Activated naive CD8-positive, alpha-beta T cell treated with anti-CD3 and anti-CD28 coated beads for 36 hours (primary cell): ENCODE measurements at places on chromosomes 12 and 14.

DNA sequence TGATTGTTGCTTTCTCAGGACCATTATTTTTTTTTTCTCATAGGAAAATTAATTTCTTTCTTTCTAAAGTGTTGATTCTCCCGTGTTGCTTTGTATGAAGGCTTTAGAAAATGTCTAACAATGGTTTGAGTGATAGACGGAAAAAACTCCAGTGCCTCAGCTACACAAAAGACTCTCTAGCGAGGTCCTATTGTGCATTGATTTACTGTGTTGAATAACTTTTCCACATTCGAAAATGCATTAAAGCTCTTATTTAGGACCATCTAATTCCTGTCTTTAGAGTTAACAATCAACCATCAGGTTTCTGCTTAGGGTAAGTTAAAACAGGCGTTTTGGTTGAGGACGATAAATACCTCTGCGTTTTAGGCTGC, 99.6 kb downstream of the PTPN11 start:
- DNase-seq: no peak
- H3K4me3 ChIP-seq: no peak overlapping the region
- no peaks in the 10 kb centered on the region for H3K27me3 ChIP-seq
- no peak overlapping the region for H3K27ac ChIP-seq
- no peaks in the 10 kb centered on the region for H3K36me3 ChIP-seq

DNA sequence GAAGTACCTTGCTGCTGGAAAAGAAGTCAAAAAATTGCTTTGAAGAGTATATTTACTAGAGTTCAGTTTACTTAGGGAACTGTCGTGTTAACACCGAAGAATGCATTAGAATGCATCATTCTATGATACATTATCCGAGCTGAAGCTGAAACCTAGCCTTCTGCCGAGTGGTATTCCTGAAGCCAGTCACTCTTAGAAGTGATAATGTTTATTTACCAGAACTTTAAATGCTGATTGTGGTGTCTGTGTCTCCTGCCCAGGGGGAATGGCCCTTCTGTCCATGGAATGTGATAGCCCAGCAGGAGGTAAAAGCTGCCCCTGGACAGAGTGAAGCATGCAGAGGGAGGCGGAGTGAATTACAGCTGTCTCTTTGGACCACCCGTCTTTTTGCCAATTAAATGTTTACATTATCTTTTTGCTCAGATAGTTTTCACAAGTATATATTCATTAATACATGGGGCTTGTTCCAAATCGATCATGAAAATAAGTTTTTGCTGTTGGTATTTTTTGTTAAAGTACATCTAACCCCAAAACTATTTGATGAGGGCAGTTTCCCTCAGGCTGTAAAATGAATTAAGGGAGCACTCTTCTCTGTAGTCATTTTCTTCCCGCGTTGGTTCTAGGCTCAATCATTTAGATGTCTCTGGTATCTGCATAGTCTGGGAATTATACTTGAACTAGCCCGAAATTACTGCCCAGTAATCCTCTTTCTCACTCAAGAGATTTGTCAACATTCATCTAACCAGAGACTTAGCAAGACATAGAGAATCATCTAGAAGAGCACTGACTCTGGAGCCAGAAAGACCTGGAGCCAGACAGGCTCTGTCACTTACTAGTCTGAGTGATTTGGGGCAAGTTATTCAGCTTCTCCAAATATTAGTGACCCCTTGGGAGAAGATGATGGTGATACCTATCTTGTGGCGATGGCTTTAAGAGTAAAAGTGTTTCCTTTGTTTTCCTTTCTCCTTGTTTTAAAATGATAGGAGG, 147.6 kb downstream of the CRADD start:
- H3K27ac ChIP-seq: no peak overlapping the region
- peaks cover 2% of the 10 kb centered on the region for H3K36me3 ChIP-seq
- H3K4me3 ChIP-seq: no peak overlapping the region
- peaks cover 4% of the 10 kb centered on the region for H3K4me1 ChIP-seq

DNA sequence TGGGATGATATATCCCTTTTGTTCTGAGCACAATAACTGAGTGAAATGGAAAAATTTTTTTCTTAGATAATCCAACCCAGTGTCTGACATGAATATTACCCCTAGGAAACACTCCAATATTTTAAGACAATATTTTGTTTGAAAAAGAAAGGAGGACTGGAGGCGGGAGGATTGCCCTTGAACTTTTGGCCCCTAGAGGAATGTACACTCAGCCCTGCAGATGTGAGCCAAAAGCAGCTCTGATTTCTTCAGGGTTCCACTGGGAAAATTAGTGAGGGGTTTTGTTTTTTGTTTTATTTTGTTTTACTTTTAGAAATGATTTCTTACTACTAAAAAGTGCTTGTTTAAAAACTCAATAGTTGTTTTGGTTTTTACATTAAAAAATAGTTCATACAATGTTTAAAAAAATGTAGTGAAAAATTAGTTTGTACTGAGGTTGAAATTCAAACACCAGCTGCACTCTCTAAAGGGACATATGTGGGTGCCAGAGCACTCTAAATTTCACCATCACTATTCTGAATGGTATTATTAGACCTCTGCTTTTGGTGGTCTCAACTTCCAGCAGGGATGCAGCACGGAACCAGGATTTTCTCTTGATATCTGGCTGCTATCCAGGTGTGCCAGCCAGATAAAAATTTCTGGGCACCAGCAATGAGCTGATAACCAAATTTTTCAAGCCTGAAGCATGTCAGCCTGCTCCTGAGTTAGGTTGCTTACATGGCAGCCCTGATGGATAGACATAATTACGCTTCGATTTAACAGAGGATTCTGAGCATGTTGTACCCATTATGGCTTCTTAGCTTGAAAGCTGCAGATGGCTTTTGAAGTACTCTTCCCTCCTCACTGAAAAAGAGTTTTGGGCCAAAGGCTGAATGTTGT, 141.9 kb downstream of the ANO6 start:
- no peak overlapping the region for H3K27ac ChIP-seq
- H3K36me3 ChIP-seq: peaks cover 38% of the 10 kb centered on the region
- H3K4me3 ChIP-seq: no peak overlapping the region
- no peak for DNase-seq
- H3K27me3 ChIP-seq: no peaks in the 10 kb centered on the region

- H3K36me3 ChIP-seq: no peaks in the 10 kb centered on the region
- no peak overlapping the region for H3K4me3 ChIP-seq
- no peaks in the 10 kb centered on the region for H3K4me1 ChIP-seq
- DNase-seq: no peak
- H3K27ac ChIP-seq: no peak overlapping the region
Measured at GRCh38 chr12:18750085-18750484, 12.2 kb downstream of the CAPZA3 start.

DNA sequence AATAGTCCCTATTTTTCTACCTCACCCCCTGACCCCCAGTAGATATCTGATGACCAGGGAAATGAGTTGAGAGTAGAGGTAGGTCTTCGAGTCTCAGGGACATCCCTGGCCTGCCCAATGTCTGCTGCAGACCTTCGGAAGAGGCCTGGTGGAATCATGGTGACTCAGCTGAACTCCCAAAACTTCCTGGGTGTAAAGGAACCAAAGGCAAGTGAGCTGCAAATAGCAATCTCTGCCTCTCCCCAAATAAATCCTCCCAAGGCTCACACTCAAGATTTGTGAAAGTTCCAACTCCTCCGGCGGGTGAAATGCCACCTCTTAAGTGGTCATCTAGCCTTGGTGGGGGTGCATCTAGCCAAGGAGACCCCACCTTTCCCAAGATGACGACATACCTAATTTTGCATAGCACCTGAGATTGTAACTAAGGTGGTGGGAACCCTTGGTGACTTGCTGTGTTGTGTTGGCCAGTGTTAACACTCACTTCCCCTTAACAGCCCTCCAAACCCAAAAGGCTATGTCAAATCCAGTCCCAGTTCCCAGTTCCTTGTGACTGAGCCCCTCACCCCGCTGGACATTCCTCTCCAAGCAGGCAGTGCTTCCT, 6.3 kb downstream of the ZFP36L1 start:
- peak overlapping the region; percentile 68 for H3K4me3 ChIP-seq
- H3K4me1 ChIP-seq: peaks cover 64% of the 10 kb centered on the region
- H3K27me3 ChIP-seq: no peaks in the 10 kb centered on the region
- peaks cover 57% of the 10 kb centered on the region for H3K36me3 ChIP-seq
- no peak for DNase-seq
- peak overlapping the region; percentile 87 for H3K27ac ChIP-seq

DNA sequence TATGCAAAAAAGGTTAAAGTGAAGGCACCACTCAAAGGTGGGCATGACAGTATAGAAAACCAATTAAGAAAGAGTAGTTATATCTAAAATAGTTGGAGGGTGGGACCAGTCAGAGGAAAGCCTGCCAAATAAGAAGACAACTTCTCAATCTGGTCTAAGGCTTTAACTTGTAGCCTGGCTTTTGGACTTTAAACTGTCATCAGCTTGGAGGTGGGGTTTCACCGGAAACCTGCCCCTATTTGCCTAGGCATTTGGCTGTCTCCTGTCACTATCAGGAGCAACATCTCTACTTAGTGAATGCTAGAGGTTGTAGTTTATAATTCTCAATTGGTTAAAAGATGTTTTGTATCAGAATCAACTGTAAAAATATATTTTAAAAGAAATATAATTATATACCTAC, 107.3 kb downstream of the SLCO1B3 start:
- no peaks in the 10 kb centered on the region for H3K4me1 ChIP-seq
- H3K27me3 ChIP-seq: no peaks in the 10 kb centered on the region
- no peaks in the 10 kb centered on the region for H3K36me3 ChIP-seq
- H3K27ac ChIP-seq: no peak overlapping the region
- DNase-seq: no peak
- no peak overlapping the region for H3K4me3 ChIP-seq

- no peaks in the 10 kb centered on the region for H3K27me3 ChIP-seq
- H3K4me3 ChIP-seq: no peak overlapping the region
- H3K4me1 ChIP-seq: no peaks in the 10 kb centered on the region
- H3K27ac ChIP-seq: no peak overlapping the region
- DNase-seq: no peak
Measured at GRCh38 chr12:13676880-13677279, 304.5 kb downstream of the GRIN2B start.

GRCh38 chr12:98533723-98534251, 18.4 kb downstream of the TMPO start:
- H3K27me3 ChIP-seq: no peaks in the 10 kb centered on the region
- H3K4me1 ChIP-seq: peaks cover 22% of the 10 kb centered on the region
- H3K4me3 ChIP-seq: no peak overlapping the region

- H3K4me1 ChIP-seq: peaks cover 9% of the 10 kb centered on the region
- DNase-seq: no peak
- H3K4me3 ChIP-seq: peak overlapping the region; percentile 53
- no peaks in the 10 kb centered on the region for H3K36me3 ChIP-seq
Measured at GRCh38 chr12:84910549-84911241, 1.9 kb downstream of the SLC6A15 start.

DNA sequence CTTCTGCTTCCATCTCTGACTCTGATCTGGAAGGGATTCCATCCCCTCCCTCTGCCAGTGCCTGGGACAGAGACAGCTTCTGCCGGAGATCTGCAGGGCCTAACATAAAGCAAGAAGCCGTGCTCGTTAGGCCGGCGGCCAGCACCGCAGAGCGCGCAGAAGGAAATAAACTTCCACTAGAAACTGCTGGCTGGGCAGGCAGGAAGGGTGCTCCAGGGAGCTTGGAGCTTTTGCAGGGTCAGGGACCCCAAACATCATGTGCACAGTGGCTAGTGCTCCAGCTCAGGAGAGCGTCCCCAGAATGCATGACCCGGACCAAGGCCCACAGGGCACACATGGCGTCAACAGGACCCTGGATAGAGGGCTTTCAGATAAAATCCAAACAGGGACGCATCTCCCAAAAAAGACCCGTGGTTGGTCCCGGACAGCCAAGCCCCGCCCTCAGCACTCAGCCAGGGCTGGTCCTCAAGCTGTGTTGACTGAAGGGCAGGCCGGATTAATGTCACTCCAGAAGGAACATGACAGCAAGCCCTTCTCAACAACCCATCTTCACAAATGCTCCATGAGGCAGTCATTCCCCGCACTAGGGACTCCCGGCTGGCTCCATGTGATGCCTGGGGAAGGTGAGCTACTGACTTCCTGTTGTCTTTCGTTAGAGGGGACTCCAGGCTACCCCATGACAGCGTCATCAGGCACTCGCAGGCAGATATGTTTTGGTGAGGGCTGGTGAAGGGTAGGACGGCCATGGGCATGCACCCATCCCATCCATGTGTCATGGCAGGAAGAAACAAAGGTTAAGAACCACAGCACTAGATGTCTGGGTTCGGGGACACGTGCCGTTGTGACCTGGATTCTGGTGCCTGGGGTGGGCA, 121.5 kb downstream of the CALM1 start:
- H3K4me3 ChIP-seq: no peak overlapping the region
- H3K27ac ChIP-seq: no peak overlapping the region
- no peaks in the 10 kb centered on the region for H3K36me3 ChIP-seq
- H3K27me3 ChIP-seq: no peaks in the 10 kb centered on the region
- H3K4me1 ChIP-seq: no peaks in the 10 kb centered on the region

DNA sequence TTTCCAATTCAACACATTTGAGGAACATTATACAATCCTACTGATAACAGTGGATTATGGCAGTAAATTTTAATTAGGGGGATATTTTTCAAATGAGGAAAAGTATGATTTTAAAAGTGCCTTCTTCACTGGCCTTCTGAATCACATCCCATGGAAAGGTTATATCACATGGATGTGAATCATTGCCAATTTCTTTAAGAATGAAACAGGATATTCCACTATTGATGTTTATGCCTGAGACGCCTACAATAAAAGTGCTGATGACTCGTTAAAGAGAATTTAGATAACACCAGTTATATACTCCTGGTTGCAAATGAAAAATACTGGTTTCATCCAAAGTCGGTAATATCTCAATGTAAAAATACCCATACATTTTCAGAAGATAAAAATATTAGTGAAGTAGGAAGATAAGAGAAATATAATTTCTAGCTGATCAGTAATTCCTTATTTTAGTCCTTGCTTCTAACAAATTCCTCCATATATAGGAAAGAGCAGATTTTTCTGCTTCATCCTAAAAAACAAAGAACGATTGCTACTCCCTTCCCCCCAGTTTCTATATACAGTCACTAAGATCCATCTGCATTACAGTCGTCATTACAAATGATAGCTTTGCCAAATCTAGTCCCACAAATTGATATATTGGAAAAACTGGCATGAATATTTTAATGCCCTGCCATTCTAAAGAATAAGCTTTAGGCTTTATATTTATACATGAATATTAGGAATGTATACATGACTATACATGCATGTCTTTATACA, 139.5 kb upstream of the SOX5 start:
- DNase-seq: no peak
- H3K4me1 ChIP-seq: no peaks in the 10 kb centered on the region
- no peak overlapping the region for H3K27ac ChIP-seq
- no peaks in the 10 kb centered on the region for H3K27me3 ChIP-seq
- no peak overlapping the region for H3K4me3 ChIP-seq

GRCh38 chr12:28035500-28035899, 63.0 kb upstream of the PTHLH start:
- H3K27me3 ChIP-seq: no peaks in the 10 kb centered on the region
- no peak overlapping the region for H3K4me3 ChIP-seq
- no peak for DNase-seq
- no peaks in the 10 kb centered on the region for H3K4me1 ChIP-seq
- no peaks in the 10 kb centered on the region for H3K36me3 ChIP-seq

GRCh38 chr14:101878822-101879528, 85.4 kb upstream of the DYNC1H1 start:
- peaks cover 63% of the 10 kb centered on the region for H3K4me1 ChIP-seq
- no peaks in the 10 kb centered on the region for H3K27me3 ChIP-seq
- H3K36me3 ChIP-seq: peaks cover 20% of the 10 kb centered on the region
- H3K4me3 ChIP-seq: no peak overlapping the region
- peak overlapping the region; percentile 88 for H3K27ac ChIP-seq

- peaks cover 91% of the 10 kb centered on the region for H3K27me3 ChIP-seq
- H3K4me3 ChIP-seq: no peak overlapping the region
- DNase-seq: no peak
- no peak overlapping the region for H3K27ac ChIP-seq
- peaks cover 2% of the 10 kb centered on the region for H3K36me3 ChIP-seq
Measured at GRCh38 chr14:28778138-28779117, 11.8 kb downstream of the FOXG1 start.

GRCh38 chr12:93573552-93574223, 1.2 kb downstream of the SOCS2 start:
- H3K27me3 ChIP-seq: peaks cover 16% of the 10 kb centered on the region
- DNase-seq: no peak
- H3K27ac ChIP-seq: no peak overlapping the region
- peaks cover 27% of the 10 kb centered on the region for H3K4me1 ChIP-seq
